ENCODE measurements at places on chromosomes 3 and 15.
A peak's percentile ranks its signal among the peaks of the same experiment; 100 is the strongest.

DNA sequence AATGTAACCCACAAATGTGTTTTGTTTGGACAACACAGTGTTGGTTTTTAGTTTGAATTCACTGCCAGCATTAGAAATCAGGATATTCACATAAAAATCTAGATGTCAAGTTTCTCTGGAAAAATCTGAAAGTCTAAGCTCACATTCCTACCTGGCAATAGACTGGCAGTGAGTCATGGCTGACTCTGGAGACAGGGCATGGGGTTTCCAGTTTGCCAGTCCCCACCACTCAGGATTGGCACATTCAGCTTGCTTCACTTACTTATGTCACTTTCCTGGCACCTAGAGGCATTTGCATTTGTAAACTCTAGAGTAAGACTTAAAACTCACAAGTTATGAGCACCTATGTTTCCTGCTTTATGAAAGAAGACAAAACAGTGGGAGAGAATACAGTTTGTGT lies 19.1 kb upstream of the SEC61A1 start:
- DNase-seq = no peak

DNA sequence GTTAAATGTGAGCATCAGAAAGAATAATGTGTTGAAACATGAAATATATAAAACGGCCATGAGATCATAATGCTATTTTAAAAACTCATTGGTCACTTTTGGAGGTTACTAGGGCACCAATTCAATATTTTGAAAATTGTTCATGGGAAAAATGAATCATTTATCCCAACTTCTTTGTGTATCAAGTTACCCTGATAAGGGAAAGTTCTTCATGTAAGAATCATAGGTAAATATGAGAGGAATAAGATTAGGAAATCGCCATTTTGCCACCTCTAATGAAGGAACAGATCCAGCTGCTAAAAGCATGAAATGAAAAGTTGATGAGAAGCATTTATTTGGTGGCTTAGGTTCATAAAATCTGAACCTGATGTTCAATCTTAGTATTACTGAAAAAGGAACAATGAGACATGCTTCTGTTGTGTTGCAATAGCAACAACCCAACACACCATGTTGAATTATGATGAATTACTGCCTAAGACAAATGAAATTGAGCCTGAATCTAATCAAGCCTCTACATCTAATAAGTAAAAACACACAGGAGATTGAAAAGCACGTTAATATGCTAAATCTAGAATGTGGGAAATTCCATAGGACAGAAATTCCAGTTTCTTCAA lies 32.5 kb downstream of the ABHD5 start:
- DNase-seq = no peak

DNA sequence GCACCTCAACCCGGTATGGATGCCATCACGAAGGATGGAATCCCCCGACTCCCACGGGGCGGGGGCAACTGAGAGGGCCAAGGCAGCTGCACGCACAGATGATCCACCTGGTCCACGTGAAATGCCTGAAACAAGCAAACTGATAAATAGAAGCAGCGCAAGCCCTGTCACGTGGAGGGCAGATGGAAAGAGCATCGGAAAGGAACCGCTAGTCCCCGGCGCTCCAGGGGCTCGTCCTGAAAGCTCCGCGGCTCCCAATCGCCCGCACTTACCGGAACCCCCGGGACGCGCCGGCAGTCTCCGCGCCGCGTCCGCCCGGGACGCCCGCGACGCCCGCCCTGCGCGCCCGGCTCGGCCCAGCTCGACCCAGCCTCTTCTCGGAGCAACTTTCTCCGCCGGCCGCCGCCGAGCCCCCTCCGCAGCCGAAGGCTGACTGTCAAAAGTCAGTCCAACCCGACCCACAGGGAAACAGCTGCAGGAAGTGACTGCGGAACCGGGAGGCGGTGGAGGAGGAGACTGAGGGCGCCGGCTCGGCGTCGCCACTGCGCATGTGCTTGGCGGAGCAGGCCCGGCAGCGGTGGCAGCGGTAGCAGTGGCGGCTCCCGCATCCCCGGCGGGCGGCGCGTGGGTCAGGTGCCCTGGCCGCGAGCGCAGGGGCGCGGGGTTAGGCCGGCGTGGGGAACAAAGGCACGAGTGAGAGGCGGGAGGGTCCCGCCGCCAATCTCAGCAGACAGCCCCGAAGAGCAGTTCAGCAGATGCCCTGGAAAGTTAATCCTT lies at the start of gene ZMAT3:
TSS of gene ZMAT3 (minus strand) at position 487 of the 777 bp plus-strand sequence. CDS start 4,057 bp downstream, outside the sequence.
- DNase-seq = peak; percentile 80

DNA sequence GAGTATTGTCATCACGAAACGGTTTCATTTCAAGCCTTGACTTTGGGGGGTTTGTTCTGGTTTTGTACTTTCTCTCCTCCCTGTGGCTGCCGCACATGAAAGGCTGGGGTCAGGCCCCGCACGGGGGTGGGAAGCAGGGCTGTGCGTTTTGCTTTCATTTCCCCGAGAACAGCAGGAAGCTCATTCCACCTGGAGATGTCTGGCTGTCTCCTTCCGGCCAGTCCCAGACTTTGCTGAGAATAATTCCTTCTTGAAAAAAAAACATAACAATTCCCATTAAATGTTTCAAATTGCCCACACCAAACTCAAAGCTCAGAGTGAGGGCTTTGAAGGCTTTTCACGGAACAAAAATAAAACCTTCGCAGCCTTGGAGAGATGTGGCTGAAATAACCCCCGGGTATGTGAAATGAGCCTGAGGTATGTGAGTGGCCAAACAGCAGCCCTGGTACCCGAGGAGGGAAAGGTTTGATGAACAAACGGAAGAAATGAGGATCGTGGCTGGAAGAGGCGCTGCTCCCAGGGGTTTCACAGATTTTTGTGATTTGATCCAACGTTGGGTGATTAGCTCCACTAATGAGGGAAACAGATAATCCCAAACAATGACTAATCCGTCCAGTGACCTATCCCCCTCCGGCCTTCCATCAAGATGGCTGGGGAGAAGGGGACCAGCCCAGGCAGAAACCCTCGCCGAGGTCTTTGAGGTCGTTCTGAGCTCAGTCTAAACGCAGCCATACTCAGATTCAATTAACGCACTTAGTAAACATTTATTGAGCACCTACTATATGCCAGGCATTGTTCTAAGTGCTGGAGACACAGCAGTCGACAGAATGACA lies 126.9 kb upstream of the MEF2A start:
- DNase-seq = no peak

- peak; percentile 4 for DNase-seq
These were observed 153.8 kb downstream of the ULK4 start for GRCh38 chr3:41808152-41808551.

GRCh38 chr15:62059108-62059815 lies 985 bp downstream of the VPS13C start:
- no peak for DNase-seq

- no peak for DNase-seq
These were observed 271.3 kb downstream of the PLOD2 start for GRCh38 chr3:145889730-145890129.

- DNase-seq = no peak
These were observed 425.8 kb downstream of the CHL1 start for GRCh38 chr3:622314-622713.

Measured in H4 (cell line).